ENCODE measurements at places on chromosomes 3 and 15. TPM values are rescaled to one million over a fixed set of nuclear protein-coding genes. Genes with fewer than 3 reads are reported as not detected.

DNA sequence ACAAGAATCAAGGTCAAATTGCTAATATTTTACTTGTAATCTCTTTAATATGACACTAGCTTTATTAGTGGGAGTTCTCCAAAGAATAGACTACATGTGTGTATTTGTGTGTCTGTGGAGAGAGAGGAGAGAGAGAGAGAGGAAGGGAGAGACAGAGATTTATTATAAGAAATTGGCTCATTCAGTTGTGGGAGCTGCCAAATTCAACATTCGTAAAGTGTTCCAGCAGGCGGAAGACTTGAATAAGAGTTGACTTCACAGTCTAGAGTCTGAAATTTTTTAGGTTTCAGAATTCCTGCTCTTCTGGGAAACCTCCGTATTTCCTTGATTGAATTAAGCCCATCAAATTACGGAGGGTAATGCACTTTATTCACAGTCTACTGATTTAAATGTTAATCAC lies 4.7 kb upstream of the CLDN1 start:
- no peaks in the 10 kb centered on the region for H3K27me3 ChIP-seq
- DNase-seq = no peak
- H3K27ac ChIP-seq = peak overlapping the region; percentile 3
- no peak overlapping the region for H3K4me3 ChIP-seq

DNA sequence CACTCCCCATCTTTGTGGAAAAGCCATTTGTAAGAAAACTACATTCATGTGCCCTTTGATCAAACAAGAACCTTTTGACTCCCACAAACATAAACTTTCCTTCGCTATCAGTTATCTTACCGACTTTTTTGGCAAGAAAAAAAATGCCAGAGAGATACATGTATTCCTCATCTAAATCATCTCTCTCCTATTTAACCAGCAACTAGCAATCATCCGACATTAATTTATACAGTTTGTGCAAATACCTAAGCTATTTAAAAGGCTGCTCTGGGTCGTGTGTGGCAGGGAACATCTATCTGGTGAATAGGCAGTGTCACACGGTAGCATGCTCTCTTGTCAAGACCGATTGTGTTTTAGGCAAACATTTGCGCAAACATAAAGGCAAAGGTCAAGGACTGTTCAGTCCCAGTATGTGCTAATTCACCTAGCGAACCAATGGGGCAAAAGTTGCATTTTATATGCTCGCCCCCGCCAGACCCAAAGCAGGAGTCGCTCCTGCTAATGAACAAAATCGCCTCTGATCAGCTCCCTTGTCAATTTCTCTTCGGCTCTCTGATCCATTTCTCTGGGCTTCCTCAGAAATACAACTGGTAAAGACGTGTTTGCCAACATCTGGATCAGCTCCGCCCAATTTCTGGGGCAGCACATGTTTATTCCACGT lies 37.7 kb downstream of the ZIC4 start:
- H3K4me3 ChIP-seq = no peak overlapping the region
- H3K27me3 ChIP-seq = peaks cover 30% of the 10 kb centered on the region
- no peaks in the 10 kb centered on the region for H3K36me3 ChIP-seq

GRCh38 chr3:50627407-50628051 lies 10.6 kb downstream of the MAPKAPK3 start:
- DNase-seq = peak; percentile 82
- peaks cover 5% of the 10 kb centered on the region for H3K36me3 ChIP-seq
- H3K4me3 ChIP-seq = no peak overlapping the region
- H3K27me3 ChIP-seq = no peaks in the 10 kb centered on the region

- no peaks in the 10 kb centered on the region for H3K27me3 ChIP-seq
- H3K36me3 ChIP-seq = no peaks in the 10 kb centered on the region
- no peak for DNase-seq
- H3K4me3 ChIP-seq = no peak overlapping the region
- no peaks in the 10 kb centered on the region for H3K4me1 ChIP-seq
These were observed 49.7 kb upstream of the BOC start for GRCh38 chr3:113161661-113162060.

DNA sequence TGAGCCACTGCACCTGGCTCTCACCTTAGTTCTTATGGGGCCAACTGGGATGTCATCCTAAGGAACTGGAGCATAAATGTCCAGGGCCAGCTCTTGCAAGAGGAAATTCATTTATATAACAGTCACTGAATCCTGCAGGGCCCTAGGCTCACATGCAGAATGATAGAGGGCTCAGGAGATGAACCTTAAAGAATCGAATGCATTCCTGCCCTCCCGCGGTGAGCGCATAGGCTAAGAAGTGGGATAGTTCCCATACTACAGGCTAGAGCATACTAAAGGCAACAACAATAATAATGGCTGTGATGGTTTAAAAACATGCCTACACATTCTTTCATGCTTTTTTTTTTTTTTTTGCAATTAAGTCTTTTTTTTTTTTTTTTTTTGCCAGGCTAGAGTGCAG lies 17.1 kb upstream of the CSRNP1 start:
- H3K27ac ChIP-seq = no peak overlapping the region
- no peaks in the 10 kb centered on the region for H3K27me3 ChIP-seq
- peaks cover 21% of the 10 kb centered on the region for H3K4me1 ChIP-seq

The GOLGA8T gene
- 0.44 TPM for total RNA-seq

The EID1 gene
- total RNA-seq = 369 TPM

The CPNE9 gene
- total RNA-seq = not detected

The CCR8 gene
- not detected for total RNA-seq

Data from right atrium auricular region (tissue), 2 donors.